ENCODE measurements at places on chromosomes 3 and 15. TPM values are rescaled to one million over a fixed set of nuclear protein-coding genes. Genes with fewer than 3 reads are reported as not detected.

ERC2 gene
- under 0.01 TPM for total RNA-seq

GPR171 gene
- total RNA-seq = not detected

KNG1 gene
- total RNA-seq = not detected

NR2E3 gene
- total RNA-seq = 0.38 TPM

C3orf85 gene
- total RNA-seq = not detected

SATB1 gene
- 21.1 TPM for total RNA-seq

MRPL47 gene
- 25.4 TPM for total RNA-seq

MASP1 gene
- total RNA-seq = 6.2 TPM

DNAH12 gene
- total RNA-seq = 0.28 TPM

LRRC31 gene
- total RNA-seq = not detected

SERP1 gene
- total RNA-seq = 209 TPM

FBXO40 gene
- total RNA-seq = not detected

C3orf49 gene
- not detected for total RNA-seq

EFHB gene
- total RNA-seq = under 0.01 TPM

GOLGA8A gene
- total RNA-seq = 4.4 TPM

ECE2 gene
- total RNA-seq = not detected

A4GNT gene
- total RNA-seq = not detected

PRR20G gene
- total RNA-seq = not detected

LYZL4 gene
- total RNA-seq = 0.19 TPM

CKMT1B gene
- not detected for total RNA-seq

AHSG gene
- not detected for total RNA-seq

TTC23 gene
- total RNA-seq = 17.8 TPM

XXYLT1 gene
- 29.0 TPM for total RNA-seq

LRRIQ4 gene
- 0.19 TPM for total RNA-seq

GOLGA8R gene
- 4.8 TPM for total RNA-seq

USP3 gene
- total RNA-seq = 36.4 TPM

CCDC54 gene
- total RNA-seq = not detected

BFSP2 gene
- not detected for total RNA-seq

AADAC gene
- 7.0 TPM for total RNA-seq

DZIP1L gene
- total RNA-seq = 22.0 TPM

COPS2 gene
- total RNA-seq = 60.0 TPM

ACAD11 gene
- 58.3 TPM for total RNA-seq

ANKRD34C gene
- total RNA-seq = not detected

SAMMSON gene
- 0.28 TPM for total RNA-seq

UROC1 gene
- total RNA-seq = not detected

GOLGA8T gene
- 0.28 TPM for total RNA-seq

CALML4 gene
- 0.85 TPM for total RNA-seq

AQP9 gene
- total RNA-seq = not detected

BCL2A1 gene
- under 0.01 TPM for total RNA-seq

KBTBD13 gene
- total RNA-seq = not detected

MYH15 gene
- 1.1 TPM for total RNA-seq

CELF6 gene
- not detected for total RNA-seq

RBP2 gene
- not detected for total RNA-seq

PLXNA1 gene
- total RNA-seq = 40.6 TPM

UPK1B gene
- 0.19 TPM for total RNA-seq

AGBL1 gene
- not detected for total RNA-seq

ZNF660 gene
- 3.1 TPM for total RNA-seq

IL16 gene
- not detected for total RNA-seq

CCR5 gene
- not detected for total RNA-seq

CD86 gene
- not detected for total RNA-seq

SKOR1 gene
- under 0.01 TPM for total RNA-seq

ADGRG7 gene
- total RNA-seq = not detected

SLC24A5 gene
- total RNA-seq = not detected
